ENCODE measurements at places on chromosomes 12 and 14.

- no peak for DNase-seq
Measured at GRCh38 chr12:117363056-117363662, 1.7 kb upstream of the NOS1 start.

DNA sequence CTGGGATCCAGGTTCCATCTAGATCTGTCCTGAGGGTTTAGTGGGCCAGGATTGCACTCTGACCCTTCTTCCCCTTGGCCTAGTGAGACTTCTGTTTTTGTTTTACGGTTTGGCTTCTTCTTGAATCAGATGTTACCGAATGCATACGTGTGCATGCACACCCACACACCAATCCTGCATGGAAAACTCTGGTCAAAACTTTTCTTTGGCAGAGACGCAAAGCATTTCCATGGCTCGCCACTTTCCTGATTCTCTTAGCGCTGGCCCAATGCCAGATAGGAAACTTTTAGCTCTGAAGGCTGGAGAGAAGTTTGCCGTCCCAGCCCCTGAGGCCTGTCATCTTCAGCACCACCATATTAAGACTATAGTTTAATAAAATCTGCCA is 67.4 kb upstream of the ACTN1 start:
- no peak for DNase-seq

DNA sequence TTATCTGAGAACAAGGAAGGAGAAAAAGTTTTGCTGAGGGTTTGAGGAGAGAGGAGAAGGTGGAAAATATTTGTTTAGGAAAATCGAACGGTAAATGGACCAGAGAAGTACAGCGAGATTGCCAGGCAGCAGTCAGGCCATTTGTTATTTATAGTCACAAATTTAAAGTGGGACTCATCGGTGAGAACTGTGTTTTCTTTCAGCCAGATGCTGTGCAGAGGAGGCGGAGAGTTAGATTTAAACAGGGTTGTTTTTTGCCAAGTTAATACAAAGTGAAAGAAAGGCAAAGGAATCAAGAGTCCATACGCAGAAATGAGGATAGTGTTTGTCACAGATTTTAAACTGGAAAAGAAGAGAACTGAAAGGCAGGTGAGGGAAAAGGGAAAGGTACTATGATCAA is 200.6 kb upstream of the CNOT2 start:
- DNase-seq = no peak

- DNase-seq = no peak
Measured at GRCh38 chr12:64672925-64673409, 62.7 kb downstream of the RASSF3 start.

DNA sequence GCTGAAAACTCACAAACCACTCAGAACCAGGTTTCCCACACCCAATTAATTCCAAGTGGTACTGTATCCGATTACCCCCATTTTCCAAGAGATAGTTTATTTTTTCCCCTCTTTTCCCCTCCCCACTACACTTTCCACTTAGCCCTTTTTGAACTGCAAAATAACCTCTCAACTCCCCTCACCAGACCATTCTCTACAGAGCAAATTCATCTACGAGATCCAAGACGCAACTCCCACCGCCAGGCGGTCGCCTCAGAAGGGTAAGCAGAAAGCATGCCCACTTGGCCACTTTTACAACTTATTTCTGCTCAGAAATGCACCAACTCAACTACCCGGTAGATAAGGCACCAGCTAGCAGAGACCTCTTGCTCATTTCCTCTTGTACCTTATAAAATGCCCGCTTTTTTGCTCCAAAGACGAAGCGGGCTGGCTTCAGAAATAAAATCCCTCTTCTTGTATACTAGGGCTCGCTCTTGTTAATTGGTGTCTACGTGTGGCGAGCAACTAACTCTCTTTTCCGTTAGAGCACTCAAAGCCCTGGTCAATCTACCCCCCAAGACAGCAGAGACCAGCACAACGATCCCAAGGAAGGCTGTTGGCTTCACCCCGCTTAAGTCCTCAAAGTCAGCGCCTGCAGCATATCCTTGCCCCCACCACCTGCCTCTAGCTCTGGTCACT is 910 bp upstream of the SRP54 start:
- peak; percentile 83 for DNase-seq

GRCh38 chr12:52634266-52635056 is 16.1 kb upstream of the KRT73 start:
- DNase-seq = no peak

DNA sequence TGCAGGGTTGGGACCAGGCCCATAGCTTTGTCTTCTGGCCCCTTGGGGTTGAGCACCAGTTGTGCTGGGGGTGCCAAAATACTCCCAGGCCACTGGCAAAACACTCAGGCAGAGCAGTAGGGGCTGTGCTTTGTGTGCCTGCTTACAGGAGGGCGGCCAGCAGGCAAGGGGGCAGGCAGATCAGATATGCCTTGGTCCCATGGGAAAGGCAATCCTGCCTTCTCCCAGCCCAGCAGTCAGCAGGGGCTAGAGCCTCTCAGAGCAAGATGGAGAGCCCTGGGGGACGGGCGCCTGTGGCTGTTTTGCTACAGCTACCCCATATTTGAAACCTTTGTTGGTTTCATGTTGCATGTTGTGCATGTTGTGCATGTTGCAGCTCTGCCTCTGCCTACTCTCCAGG is 36.2 kb upstream of the TMX1 start:
- DNase-seq = no peak

GRCh38 chr12:61524851-61525250 is 735.4 kb upstream of the USP15 start:
- DNase-seq = peak; percentile 79

DNA sequence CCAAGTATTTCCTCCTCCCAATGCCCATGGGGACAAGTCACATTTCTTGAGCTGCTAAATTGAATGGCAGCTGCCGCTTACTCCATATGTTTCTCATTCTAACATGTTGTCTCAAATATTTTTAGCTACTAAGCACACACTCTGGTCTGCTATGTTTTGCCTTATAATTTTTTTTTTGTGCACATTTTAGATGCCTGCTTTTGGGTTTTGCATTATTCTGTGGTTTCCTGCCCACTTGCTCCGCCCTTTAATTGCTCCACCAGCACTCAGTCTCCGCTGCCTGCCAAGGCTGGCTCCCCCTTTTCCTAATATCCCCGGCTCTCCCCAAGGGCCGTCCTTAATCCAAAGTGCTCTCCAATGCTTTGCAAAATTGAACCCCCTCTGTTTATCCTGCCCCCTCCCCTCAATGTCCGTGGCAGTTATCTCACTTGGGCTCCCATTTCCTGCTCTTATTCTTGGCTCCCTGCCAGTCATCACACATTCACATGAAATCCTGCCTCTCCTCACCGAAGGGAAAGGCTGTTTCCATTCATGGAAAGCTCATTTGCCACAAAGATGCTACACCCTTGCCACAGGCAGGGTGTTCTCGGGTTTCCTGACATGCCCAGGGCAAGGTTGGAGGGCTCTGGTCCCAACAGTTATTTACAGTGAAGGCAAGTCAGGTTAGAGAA is 79.4 kb downstream of the C12orf75 start:
- no peak for DNase-seq

DNA sequence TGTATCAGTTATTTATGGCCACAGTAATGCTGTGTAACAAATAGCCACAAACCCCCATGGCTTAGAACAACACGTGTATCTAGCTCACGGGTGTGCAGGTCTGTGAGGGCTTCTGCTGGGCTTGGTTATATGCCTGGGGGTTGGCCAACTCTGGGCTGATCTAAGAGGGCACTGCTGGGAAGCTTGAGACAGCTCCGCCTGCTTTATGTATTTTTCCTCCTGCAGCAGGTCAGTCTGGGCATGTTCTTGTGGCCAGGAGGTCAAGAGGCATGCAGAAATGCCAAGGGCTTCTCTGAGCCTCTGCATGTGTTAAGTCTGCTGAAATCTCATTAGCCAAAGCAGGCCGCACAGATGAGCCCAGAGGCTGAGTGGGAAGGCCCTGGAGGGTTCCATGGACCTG is 105.8 kb downstream of the ZNF664 start:
- DNase-seq = no peak

DNA sequence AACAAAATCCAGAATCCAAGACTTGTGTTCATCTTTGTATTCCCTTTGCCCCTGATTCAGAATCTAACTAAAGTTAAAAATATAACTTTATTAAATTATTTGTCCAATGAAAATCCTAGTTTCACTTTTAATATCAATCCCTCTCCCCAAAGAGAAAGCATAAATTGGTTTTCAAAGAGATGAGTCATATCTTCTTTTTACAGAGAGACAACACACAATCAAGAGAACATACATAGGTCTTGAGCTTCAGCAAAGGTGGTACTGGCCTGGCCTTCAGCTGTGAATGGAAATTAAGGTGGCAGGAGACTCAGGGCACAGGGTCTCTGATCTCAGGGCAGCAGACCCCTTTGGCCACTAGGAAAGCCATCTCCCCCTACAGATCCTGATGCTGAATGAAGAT is 4.3 kb upstream of the ASCL1 start:
- no peak for DNase-seq

GRCh38 chr12:127455347-127456265 is 811.4 kb upstream of the TMEM132C start:
- no peak for DNase-seq

DNA sequence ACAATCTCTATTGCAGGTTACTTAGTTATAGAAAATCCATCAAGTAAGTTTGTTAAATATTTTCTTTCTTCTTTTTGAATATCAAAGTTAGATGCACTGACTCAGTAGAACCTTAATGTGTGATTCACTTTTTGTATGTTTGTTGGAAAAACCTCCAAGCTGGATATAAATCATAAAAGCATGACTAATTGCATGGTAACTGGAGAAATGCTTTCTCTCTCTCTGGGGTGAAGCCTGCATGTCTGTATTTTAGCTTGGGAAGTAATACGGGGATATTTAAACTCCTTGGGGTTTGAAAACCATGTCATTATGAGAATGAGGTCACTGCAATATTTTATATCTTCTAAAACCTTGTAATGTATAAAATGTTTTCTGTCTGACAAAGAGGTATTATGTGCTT is 58.6 kb upstream of the MYF6 start:
- no peak for DNase-seq

- DNase-seq = peak; percentile 89
Measured at GRCh38 chr14:96581902-96582301, 79.7 kb downstream of the PAPOLA start.

DNA sequence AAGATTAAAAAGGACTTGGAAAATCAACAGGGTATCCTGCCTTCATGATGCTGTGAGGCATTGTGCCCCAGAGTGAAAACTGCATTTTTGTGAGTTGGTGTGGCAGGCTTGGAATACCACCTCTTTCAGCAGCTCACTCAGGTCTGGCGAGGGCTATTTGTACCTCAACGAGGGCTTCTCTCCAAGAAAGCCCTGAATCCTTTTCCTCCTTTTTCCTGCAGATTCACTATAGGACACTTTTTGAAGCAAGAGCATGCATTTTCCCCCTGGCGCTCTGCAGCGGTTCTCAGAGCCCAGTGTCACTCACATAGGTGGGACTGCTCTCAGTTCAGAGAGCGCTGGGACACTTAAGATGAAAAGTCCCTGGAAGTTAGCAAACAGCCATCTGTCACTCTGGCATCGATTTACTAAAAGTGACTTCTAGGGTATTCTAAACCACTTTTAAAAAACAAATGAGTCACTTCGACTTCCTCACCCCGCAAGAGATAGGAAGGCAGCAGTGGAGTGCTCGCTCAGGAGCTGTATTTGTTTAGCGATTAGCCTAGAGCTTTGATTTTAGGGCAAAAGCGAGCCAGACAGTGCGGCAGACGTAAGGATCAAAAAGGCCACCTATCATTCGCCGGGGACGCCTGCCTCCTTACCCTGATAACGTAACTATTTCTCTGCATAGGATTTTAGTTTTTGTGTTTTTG is 782 bp upstream of the LGR5 start:
- DNase-seq = no peak

- no peak for DNase-seq
Measured at GRCh38 chr12:52224151-52224550, 8.9 kb upstream of the KRT7 start.

GRCh38 chr12:127237151-127237550 is 1029.8 kb upstream of the TMEM132C start:
- DNase-seq = no peak

DNA sequence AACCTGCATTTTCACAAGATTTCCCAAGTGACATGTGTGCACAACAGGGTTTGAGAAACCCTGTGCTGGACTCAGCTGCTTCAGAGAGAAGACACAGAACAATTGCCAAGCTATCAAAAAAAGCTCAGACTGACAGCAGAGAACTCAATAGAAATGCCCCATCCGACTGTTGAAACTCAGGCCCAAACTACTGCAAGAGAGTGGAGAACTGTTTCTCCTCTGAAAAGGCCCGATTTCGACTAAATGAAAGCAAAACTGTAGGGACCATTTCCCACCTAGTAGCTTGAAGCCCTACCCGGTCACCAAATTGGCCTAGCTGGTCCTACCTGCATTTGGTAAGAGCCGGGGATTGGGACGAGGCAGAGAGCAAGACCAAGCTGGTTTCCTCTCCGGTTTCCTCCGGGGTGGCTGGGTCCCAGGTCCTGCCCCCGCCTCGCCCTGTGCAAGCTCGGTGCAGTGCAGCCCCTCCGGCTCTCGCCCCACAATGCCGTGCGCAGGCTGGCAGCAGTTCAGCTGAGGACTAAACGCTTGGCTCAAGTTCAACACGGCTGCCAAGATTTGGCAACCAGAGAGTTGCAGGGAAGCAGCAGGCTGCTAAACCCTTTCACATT is 1180.6 kb downstream of the VRK1 start:
- DNase-seq = no peak

GRCh38 chr12:50351120-50352043 is 45.0 kb downstream of the FAM186A start:
- DNase-seq = peak; percentile 39

DNA sequence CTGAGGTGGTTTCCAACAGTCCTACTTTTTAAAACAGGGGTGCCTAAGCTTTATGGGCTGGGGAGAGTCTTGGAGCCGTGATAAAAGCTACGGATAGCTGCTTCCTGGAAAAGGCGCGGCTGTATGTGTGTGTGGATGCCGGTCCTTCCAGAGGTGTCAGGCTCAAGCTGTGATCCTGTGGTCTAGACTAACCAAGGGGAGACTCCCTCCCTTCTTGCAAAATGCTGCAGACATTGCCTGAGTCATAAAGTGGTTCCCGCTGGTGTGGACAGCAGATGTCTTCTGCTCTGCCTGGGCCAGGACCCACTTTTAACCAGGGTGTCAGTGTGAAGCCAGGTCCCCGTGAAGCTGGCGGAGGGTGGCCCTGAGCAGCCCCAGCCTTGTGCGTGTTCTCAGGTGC is 37.8 kb downstream of the CCDC92 start:
- no peak for DNase-seq

GRCh38 chr12:113325916-113326315 is 9.0 kb downstream of the SLC8B1 start:
- no peak for DNase-seq

Measured in Karpas-422 (cell line).